ENCODE measurements at places on chromosomes 1 and 21.

- DNase-seq = no peak
Measured at GRCh38 chr1:52263153-52263910, 102.7 kb downstream of the CC2D1B start.

DNA sequence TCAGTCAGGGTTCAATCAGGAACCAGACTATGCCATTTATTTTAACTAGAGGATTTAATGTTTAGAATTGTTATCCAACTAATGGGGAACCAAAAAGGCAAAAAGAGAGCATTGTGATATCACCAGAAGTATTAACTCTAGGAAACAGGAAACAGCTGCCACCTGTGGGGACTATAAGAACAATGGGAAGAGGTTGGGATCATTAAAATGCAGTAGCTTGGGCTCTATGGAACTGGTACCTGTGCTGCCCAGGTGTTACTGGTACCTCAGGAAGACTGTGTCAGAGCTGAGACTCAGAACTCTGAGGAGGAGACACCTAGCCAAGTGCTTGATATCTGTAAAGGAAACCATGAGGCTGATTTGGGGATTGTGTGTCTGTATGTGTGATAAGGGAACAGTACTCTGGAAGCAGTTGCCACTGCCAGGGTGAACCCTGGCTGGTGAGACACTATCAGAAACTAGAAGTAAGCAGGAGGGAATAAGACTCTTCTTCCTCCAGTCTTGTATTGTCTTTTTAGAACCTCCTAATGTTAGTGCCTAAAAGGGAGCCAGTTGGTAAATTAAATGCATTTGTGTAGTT, 49.4 kb downstream of the MAN1A2 start:
- DNase-seq = no peak

DNA sequence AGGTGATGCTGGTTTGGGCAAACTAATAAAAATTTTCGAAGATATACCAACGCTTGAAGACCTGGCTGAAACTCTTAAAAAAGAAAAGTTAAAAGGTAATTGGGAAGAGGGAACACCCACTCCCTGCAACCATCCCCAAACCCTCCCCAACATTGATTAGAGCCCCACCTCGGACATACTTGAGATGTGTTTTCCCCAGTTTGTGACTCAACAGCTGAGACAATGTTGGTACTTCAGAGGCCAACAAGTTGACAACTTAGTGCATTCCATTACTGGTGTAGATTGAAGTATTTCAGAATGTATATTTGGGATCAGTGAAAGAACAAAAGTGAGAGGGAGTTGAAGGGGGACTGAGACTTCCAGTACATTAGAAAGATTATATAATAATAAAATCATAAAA, 5.1 kb downstream of the IFI16 start:
- no peak for DNase-seq

GRCh38 chr1:1433804-1434130, 1.7 kb upstream of the VWA1 start:
- peak; percentile 44 for DNase-seq

DNA sequence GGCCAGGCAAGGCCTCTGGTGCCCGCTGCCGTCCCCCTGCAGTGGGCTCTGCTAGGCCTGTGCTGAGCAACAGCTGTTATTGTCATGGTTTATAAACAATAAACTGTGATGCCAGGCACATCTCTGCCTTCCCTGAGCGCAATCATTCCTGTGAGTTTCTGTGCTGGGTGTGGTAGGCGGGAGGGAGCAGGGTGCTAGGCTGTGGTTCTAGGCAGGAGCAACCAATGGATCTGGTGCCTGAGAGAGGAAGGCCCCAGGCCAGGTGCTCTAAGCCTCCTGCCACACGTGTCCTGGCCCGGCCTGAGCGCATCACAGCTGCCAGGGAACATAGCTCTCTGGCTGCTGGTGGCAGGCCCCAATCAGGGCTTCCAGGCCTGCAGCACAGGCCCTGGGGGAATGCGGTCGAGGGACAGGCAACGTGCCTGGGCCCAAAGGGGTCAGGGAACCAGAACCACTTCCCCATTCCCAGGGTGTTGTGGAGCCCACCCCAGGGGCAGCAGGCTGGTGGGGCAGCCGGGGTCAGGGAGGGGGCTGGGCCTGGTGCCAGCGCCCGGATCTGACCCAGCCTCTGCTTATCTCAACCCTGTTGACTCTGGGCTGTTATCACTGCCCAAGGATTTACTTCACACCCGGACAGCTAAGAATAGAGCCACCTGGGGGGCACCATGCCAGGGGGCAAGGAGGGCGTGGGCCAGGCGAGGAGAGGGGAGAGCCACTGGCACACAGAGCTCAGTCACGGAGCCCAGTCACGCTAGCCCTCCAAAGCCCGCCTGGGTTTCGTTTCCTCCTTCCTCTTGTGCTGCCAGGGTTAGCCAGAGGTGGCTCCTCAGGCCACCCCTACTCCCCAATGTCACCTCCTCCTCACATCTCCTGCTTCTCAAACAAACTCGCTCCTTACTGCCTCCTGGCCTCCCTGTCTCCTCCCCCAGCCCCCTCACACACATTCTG, 11.5 kb downstream of the TRIM46 start:
- peak; percentile 79 for DNase-seq

Data from B cell (primary cell).